Transverse colon (tissue), 4 donors: ENCODE measurements at places on chromosomes 4 and X.

DNA sequence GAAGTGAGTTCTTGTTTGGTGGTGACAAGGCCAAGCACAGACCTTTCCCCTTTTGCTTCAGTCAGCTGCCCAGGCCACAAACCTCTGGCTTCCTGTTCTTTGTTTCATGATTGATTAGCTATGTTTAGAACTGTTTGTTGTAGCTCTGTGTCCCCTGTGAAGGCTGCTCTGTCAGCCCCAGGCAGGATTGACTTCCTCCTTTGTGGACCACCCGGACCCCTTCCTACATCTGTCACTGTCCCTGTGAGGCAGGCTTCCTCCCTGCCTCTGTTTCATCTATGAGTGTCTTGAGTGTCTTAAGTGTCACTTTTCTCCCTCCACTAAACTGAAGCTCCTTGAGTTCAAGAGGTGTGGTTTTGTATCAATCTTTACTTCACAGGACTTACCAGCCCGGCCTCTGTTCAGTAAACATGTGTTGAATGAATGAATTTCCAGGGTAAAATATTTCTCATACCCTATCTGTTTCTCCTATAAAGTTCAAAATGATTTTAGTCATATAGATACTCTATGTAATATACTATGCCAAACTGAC, 83.5 kb downstream of the ZNF674 start:
- no peak overlapping the region for H3K4me3 ChIP-seq
- no peak overlapping the region for H3K27ac ChIP-seq
- no peak for DNase-seq
- no peaks in the 10 kb centered on the region for H3K36me3 ChIP-seq
- H3K4me1 ChIP-seq: no peaks in the 10 kb centered on the region

- no peaks in the 10 kb centered on the region for H3K27me3 ChIP-seq
- H3K36me3 ChIP-seq: peaks cover 18% of the 10 kb centered on the region
- H3K4me1 ChIP-seq: no peaks in the 10 kb centered on the region
- H3K27ac ChIP-seq: no peak overlapping the region
- H3K4me3 ChIP-seq: no peak overlapping the region
- no peak for DNase-seq
Measured at GRCh38 chr4:147643616-147644015, 26.4 kb downstream of the TMEM184C start.

DNA sequence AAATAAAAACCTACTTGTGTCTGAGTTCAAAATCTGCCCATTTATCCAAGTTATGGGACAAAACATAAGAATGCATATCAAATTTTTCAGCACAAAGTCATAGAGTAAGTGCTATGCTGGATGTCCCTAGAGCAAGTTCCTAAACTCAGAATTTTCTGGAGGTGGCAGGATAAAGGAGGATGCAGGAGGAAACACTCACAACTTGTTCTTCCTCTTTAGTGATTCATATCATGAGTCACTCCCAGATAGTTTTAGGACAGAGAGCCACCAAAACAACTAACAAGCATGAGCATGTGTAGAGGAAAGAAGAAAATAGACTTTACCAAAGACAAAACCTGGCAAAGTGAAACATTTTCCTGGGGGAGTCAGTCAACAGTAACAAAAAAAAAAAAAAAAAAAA, 302.7 kb downstream of the KCTD8 start:
- H3K27ac ChIP-seq: no peak overlapping the region
- no peaks in the 10 kb centered on the region for H3K36me3 ChIP-seq
- DNase-seq: no peak

GRCh38 chr4:96097040-96097607, 257.2 kb downstream of the PDHA2 start:
- no peaks in the 10 kb centered on the region for H3K27me3 ChIP-seq
- no peak overlapping the region for H3K27ac ChIP-seq
- DNase-seq: no peak
- no peaks in the 10 kb centered on the region for H3K36me3 ChIP-seq
- H3K4me3 ChIP-seq: no peak overlapping the region
- no peaks in the 10 kb centered on the region for H3K4me1 ChIP-seq

DNA sequence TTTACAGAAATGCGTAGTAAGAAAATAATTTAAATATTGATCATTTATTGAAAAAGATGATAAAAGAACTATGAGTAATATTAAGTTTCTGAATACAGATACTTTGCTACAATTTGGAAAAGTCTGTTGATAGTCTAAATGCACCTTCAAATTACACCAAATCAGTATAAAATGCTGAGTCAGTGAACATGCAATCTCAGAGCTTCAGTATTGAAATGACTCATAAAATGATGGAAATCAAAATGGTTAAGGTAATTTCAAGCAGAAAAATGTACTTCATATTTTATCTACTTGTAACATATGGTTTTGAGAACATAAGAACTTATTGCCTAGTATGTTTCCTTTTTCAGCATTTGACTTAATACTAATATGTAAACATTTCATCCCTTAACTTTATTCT, 448.2 kb downstream of the PCDH10 start:
- H3K4me3 ChIP-seq: no peak overlapping the region
- no peaks in the 10 kb centered on the region for H3K4me1 ChIP-seq
- no peak overlapping the region for H3K27ac ChIP-seq
- no peaks in the 10 kb centered on the region for H3K27me3 ChIP-seq
- DNase-seq: no peak
- H3K36me3 ChIP-seq: no peaks in the 10 kb centered on the region
